Stimulated activated CD4-positive, alpha-beta T cell treated with anti-CD3 and anti-CD28 coated beads, Interleukin-1b, Interleukin-23, amount 100 ng/mL, for 1 hour (primary cell): ENCODE measurements at places on chromosomes 1 and 21.

GRCh38 chr21:42486531-42486930 is 9.5 kb downstream of the RSPH1 start:
- DNase-seq = no peak

DNA sequence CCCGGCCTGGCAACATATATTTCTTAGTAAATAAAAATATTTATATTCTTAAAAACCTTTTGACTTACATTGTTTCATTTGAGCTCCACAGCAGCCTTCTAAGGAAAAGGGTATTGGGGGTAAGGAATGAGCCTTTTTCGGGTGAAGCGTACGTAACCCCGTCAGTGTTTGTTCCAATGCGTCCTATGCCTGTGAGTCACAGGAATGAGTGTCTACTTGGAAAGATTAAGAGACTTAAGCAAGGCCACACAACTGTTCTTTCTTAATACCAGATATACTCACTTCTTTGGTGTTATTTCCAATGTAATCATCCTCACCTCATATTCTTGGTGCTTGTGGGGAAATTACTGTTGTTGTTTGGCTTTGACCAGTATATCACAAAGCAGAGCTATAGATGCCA is 22.7 kb downstream of the WDTC1 start:
- DNase-seq = no peak

- DNase-seq = no peak
Measured at GRCh38 chr1:180185281-180185680, 30.6 kb downstream of the QSOX1 start.

DNA sequence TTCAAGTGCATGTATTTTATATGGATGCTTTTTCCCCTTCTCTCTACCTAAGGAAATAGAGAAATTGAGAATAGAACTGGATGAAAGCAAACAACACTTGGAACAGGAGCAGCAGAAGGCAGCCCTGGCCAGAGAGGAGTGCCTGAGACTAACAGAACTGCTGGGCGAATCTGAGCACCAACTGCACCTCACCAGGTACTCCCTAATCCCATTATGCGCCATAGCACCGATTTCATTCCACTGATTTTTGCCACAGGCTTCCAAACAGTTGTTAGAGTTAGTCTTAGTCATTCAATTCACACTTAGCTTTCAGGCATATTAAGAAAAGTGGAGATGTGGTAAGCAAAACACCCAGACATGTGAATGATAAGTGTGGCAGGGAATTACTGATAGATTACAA is 122.8 kb downstream of the SDCCAG8 start:
- DNase-seq = no peak

DNA sequence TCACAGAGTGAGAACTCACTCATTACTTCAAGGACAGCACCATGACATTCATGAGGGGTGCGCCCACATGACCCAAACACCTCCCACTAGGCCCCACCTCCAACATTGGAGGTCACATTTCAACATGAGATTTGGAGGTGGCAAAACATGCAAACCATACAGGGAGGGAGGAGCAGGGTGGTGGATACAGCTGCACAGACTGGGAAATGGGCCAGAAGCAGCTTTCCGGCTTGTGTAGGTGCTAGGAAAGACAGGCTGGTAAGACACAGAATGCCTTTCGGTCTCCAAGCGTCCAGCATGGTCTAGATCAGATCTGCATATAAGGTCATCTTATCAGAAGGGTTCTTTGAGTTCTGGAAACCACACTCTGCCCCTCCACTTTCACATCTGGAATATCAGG is 35.1 kb upstream of the TINAGL1 start:
- no peak for DNase-seq

- no peak for DNase-seq
Measured at GRCh38 chr1:30908696-30909364, at the start of gene SDC3. SDC3 (minus strand) TSS chr1:30908758; CDS start chr1:30908586, 172 bp downstream.

GRCh38 chr1:10888291-10888690 is 91.8 kb upstream of the CASZ1 start:
- no peak for DNase-seq

DNA sequence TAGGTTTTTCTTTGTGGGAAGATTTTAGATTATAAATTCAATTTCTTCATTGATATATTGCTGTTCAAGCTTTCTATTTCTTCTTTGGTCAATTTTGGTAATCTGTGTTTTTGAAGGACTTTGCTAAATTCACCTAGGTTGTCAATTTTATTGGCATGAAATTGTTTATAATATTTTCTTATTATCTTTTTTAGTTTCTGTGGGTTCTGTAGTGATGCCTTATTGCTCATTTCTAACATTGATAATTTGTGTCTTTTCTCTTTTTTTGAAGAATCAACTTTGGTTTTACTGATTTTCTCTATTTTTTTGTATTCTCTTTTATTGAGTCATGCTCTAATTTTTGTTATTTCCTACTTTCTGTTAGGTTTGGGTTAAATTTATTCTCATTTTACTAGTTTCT is 123.2 kb downstream of the ADSS2 start:
- no peak for DNase-seq

DNA sequence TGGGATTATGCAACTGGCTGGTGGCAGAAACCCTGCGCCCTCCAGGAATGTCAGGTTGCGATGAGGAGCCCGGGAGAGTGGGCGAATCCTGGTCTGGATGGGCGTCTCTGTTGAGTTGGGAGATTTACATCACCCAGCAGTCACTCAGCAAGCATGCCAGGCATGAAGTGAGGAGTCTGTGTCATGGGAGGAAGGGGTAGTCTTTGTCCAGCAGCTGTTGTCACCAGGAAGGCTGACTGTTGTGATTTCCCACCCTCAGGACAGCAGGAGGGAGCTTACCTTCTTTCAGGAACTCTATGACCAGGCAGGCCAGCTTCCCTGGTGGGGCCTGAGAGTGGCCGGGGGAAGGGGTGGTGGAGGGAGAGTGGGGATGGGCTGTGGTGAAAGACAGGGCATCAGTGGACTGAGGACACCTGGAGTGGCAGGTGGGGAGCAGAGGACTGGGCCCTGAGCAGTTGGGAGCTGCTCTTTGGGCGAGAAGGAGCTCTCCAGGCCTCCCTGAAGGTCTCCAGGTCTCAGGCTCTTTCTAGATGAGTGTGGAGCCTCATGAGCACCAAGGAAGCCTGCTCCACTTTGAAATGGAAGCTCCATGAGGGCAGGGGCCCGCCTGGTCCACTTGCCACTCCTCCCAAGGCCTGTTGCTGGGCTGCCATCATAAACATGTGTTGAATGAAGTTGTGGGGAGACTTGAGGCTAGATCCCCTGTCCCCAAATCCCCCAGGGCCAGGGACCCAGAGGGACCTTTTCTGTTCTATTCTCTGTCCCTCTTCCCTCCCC is 21.3 kb upstream of the PKP1 start:
- no peak for DNase-seq

GRCh38 chr1:229623838-229624237 is 2.1 kb downstream of the TAF5L start:
- no peak for DNase-seq

- no peak for DNase-seq
Measured at GRCh38 chr1:185406691-185407009, 89.6 kb upstream of the IVNS1ABP start.

DNA sequence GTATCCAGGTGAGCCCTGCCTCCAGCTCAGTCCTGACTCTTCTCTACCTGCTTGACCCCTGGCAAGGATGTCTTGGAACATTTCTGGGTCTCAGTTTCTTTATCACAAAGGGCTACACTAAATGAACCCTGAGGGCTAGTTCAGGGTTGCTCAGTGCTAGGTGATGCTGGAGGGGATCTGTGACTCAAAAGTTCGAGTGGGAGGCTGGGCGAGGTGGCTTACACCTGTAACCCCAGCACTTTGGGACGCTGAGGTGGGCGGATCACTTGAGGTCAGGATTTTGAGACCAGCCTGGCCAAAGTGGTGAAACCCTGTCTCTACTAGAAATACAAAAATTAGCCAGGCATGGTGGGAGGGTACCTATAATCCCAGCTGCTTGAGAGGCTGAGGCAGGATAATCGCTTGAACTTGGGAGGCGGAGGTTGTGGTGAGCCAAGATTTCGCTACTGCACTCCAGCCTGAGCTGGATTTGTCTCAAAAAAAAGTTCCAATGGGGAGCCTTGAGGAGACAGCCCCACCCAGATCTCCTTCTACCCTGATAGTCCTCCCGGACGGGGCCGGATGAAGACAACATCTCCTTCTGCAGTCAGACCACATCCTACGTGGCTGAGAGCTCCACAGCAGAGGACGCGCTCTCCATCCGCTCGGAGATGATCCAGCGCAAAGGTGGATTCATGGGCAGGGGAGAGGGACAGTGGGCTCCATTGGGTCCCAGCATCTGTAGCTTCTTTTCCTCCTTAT is 48.9 kb downstream of the YARS1 start:
- DNase-seq = no peak
